ENCODE measurements at places on chromosomes 3 and 15.
A peak's percentile ranks its signal among the peaks of the same experiment; 100 is the strongest.

DNA sequence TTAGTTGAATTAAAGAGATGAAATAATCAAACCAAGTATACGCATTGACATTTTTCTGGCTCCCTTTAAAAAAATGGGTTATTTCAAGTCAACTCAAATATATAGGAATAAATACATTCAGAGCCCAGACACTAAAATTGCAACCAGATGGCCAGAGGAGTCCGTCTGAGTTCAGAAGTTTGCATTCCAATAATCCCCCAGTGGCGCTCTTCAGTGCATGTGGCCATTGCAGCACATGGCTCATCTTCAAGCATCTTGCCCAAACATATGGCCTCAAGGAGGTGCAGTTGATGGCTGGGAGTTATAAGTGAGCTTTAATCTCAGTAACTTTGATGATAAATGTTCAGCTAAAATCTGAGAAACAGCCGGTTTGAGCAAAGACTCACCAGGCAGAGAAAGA, 295.8 kb upstream of the LRRN1 start:
- peak; percentile 63 for DNase-seq

DNA sequence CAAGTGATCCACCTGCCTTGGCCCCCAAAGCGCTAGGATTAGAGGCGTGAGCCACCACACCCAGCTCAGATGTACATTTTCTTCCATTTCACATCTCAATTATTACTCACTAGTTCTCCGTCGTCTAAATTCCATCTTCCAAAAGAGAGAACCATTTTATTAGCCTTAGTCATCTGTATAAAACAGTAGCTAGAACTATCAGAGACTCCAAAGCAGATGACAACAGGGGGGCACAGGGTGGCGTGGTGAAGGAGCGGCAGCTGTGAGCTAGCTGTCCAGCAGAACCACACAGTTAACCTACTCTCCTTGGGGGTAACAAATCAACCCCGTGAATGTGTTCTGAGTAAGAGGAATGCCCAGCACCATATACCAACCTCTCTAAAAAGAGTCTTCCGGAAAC, 7.1 kb downstream of the SLC25A20 start:
- DNase-seq: no peak

DNA sequence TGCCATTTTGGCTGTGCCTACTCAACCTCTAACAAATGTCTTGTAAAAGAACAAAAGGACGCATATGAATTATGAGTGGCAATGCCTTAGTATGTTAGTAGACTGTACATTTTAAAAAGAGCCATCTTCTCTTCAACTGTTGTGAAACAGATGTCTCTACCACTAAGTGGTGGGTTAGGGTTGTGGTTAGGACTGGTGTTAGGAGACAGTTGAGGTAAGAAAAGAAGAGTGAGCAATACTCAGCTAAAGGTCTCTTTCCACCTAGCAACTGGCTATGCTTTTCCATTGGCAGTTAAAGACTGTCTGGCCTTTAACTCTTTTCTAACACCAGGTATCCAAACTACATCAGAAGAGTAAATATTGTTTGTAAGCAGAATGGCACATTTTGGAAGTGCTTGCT, 221.7 kb upstream of the TBC1D5 start:
- DNase-seq: no peak

DNA sequence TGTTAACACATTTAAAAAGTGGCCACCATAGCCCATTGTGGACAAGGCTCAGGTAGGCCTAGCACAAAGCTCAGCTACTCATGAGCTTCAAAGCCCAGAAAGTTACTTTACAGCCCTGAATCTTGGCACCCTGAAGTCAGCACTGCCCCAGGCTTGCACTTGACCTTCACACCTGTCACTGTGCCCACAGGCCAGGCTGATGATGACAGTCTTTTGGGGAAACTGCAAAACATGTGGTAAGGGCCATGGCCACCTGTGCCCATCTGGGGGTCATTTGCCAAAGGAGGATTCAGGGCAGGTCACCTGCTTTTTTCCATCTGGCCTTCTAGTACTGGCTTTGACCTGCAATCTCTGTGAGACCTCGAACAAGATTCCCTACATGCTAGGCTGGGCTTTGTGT, 11.0 kb downstream of the CHDH start:
- DNase-seq: no peak

- no peak for DNase-seq
Measured at GRCh38 chr15:38992506-38992905, 427.9 kb upstream of the RASGRP1 start.

DNA sequence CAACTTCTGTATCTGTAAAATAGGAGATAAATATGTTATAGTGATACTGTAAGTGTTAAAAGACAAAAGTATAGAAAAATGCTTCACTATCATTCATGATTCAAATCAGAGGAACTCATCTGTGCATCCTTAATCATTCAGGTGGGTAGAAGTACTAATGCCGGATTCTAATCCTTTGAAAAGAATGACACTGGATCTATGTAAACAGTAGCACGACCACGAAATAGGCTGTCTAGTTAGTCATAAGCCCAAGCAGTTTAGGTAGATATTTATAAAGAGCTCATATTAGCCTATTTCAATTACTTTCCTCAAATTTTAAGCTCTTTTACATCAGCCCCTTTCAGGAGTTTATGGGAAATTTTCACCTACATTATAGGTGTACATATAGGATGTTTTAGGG, 437.9 kb downstream of the SOX2 start:
- no peak for DNase-seq

DNA sequence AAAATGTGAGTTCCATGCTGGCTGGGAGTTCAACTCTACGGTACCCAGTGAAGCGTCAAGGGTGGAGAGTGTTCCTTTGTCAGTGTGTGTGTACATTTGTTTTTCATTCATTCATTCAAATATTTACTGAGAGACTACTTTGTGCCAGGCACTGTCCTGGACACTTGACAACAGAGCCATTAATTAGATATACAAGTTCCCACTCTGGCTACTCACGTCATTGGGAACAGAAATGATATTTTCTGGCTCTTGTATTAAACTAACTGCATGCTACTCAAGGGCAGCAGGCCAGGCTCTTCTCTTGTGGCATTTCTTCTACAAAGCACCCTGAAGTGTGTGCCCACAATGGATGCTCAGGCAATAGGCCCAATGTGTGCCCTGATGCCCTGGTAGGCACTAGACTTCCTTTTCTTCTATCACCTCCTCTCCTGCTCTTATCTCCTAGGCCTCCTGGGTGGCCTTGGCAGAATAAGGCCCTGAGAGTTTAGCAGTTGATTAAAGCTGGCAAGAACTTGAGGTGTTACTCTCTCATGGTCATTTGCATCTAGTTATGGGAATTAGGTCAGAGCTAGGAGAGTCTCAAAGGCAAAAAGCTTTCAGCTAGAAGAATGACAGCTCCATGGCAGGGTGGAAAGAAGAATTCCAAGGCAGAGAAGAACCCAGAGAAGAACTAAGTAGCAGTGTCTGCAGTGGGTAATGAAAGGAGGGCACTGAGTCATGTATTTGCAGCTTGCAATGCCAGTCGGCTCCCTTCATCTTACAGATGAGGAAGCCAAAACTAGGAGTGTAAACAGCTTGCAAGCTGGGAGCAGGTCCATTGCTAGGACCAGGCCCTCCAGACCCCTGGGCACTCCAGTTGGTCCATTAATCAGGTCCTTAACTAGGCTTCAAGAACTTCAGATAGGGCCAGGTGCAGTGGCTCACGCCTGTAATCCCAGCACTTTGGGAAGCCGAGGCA, 14.0 kb upstream of the SMAD3 start:
- no peak for DNase-seq

DNA sequence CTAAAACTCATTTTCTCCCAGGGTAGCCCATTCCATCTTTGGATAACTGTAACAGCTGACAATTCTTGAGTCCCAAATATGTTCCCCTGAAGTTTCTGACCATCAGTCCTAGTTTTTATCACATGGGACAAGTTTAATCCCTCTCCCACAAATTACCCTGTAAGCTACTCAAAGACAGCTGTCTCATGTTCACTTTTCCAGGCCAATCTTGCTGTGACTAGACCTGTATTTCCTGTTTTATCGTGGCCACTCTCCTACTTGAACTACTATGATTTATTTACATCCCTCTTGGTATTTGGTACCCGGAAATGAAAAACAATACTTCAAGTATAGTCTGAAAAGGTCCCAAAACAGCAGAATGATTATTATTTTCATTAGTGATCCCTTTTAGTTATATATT, 95.1 kb upstream of the MEX3B start:
- DNase-seq: no peak

DNA sequence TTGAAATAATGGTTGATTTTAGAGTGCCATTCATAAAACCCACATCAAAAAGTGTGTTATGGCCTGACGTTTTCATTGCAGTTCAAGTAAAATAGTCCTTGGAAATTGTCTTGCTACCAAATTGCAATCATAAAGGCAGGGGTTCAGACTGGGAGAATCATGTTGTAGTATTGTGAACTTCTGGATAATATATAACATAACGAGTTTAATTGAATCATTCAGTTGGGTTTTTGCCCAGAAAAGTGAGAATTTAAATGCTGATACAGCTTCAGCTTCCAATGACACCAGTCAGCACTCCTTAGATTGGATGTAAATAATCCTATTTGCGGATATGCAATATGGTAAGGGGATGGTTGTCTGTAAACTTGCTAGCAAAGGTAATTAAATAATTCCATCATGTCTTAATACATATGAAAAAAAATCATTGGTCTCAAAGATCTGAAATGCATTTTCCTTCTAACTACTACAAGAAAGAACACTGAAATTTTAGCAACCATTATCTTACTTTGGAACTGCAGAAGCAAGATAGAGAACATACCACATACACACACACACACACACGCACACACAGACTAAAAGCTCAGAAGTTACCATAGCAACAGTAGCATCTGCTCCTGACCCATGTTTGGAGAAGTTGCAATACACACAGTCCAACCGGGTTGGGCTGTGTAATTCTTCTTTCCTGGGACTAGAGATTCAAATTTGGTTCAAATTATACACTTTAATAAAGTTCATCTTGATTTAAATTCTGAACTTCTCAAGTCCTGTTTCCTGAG, 686.2 kb upstream of the NR2F2 start:
- no peak for DNase-seq

GRCh38 chr3:3353153-3353552, 173.7 kb upstream of the CRBN start:
- DNase-seq: no peak

GRCh38 chr3:193771011-193771652, 178.1 kb downstream of the OPA1 start:
- no peak for DNase-seq

DNA sequence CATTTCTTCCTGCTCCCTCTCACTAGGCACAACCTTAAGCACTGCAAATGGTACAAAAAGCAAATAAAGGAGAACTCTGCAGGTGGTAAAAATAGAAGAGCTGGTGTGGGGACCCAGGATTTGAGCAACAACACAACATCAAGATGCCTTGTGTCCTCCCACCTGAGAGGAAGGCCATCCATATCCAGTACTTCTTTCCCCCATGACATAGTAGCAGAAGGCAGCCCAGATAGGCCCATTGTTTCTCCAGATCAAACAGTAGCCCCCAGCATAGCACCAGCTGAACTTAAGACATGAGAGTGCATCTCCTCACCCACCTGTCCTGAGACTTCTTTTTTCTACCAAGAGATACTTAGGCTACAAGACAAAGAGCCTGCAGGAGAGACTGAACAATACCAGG, 180.5 kb downstream of the GOLGA6L6 start:
- no peak for DNase-seq

DNA sequence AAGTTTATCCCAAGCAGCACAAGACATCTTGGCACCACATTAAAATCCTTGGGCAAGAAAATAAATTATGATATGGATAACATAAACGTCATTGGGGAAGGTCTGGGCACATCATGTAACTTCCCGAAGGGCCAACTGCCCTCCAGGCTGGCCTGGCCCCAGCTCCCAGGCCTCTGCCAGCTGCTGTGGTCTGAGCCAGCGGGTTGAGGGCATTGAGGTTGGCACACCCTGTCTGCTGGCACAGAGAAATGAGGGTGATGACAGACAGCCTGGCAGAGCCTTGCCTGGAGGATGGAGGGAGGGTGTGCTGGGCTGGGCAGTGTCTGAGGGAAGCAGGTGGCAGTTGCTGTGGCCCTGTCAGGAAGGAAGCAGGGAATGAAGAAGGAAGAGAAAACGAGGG, 3.3 kb upstream of the RBSN start:
- no peak for DNase-seq

DNA sequence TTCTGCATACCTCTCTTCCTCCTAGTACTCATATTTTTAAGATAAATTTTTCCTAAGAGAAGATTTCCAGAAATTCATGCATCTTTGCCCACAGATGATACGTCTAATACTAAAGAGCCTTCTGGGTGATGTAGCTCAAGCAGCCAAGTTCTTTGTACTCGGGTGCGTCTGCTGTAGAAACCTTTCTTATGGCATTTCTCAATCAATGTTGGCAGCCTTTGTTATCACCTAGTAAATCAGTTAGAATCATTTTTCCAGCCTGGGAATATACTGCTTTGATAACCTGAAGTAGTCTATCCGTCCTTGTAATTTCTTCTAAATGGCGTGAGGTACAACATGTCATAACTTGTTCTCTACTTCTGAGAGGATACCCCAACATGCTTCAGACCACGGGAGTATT, 104.5 kb downstream of the GOLIM4 start:
- no peak for DNase-seq

GRCh38 chr3:72265256-72266015, 480.5 kb upstream of the PROK2 start:
- peak; percentile 38 for DNase-seq

- DNase-seq: no peak
Measured at GRCh38 chr15:52379395-52380106, 83.9 kb upstream of the MYO5C start.

DNA sequence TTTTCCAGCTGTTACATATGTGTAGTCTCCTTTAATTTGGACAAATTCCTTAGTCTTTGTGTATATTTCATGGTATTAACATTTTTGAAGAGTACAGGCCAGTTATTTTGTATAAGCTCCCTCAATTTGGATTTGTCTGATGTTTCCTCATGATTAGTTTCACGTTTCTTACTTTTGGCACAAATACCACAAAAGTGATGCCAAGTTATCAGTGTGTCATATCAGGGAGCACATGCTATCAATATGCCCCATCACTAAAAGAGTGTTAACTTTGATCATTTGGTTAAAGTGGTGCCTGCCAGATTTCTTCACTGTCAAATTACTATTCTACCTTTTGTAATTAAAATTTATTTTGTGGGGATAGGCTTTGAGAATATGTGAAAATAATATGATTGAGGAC, 14.6 kb downstream of the PCNP start:
- DNase-seq: no peak

Data from fibroblast of skin of right biceps (primary cell).